ENCODE measurements at places on chromosomes 11 and 22. TPM values are rescaled to one million over a fixed set of nuclear protein-coding genes. Genes with fewer than 3 reads are reported as not detected.

DNA sequence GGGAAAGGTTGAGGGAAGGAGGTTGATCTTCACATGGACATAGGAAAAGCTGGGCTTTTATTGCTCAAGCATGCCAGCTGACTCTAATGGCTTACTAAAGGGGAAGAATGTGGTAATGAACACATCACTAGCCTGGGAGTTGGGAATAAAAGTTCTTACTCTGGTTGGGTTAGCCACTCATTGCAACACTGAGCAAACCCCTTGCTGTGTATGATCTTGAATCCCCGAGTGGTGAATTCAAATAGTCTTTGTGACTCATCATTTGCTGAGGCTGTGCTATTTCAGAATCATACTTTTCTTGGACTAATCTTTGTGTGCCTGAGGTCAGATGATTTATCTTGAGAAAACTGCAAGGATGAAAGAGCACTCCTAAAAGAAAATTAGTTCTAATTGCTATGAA is 304.1 kb upstream of the ANO5 start:
- no peak overlapping the region for H3K27ac ChIP-seq
- no peaks in the 10 kb centered on the region for H3K27me3 ChIP-seq
- H3K4me1 ChIP-seq, result no peaks in the 10 kb centered on the region
- DNase-seq, result no peak
- H3K36me3 ChIP-seq, result no peaks in the 10 kb centered on the region
- no peak overlapping the region for H3K4me3 ChIP-seq

DNA sequence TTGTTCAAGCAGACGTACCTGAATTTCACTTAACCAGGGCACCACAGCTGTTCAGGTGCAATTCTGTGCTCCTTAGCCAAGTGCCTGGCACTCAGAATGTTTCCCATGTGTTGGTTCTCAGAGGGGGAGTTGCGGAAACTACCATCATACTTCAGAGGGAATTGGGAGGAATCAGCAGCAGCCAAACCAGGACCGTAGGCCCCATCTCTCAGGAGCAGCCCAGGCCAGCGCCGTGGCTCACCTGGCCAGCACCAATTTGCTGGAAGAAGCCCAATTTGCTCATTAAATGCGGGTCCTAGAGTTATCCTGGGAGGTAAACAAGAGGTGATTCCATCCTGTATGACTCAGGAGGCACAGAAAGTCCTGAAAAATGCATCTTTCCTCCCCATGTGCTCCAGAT is 435.4 kb downstream of the BRD1 start:
- no peak for DNase-seq
- no peaks in the 10 kb centered on the region for H3K27me3 ChIP-seq
- no peaks in the 10 kb centered on the region for H3K36me3 ChIP-seq
- H3K27ac ChIP-seq, result no peak overlapping the region

GRCh38 chr22:18063306-18063705 is 14.5 kb upstream of the PEX26 start:
- DNase-seq, result no peak
- H3K4me3 ChIP-seq, result no peak overlapping the region
- H3K36me3 ChIP-seq, result no peaks in the 10 kb centered on the region
- H3K27me3 ChIP-seq, result no peaks in the 10 kb centered on the region
- no peaks in the 10 kb centered on the region for H3K4me1 ChIP-seq

DNA sequence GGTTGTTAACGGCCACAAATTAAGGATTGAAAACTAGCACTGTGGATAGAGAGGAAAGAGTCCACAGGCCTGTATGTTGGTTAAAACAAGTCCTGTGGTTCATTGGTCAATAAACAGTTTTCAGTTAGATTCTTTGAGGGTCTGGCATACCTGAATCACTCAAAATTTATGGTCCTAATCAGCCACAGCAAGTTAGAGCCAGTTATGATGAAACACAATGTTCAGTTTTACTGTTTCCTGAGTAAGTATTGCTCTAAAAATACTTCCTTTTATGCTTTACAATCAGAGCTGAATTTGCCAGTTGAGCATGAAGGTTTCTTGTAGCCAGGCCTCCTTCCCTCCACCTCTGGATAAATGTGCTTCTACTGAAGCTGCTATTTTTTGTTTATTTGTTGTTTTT is 12.9 kb upstream of the CAT start:
- H3K4me1 ChIP-seq, result no peaks in the 10 kb centered on the region
- no peaks in the 10 kb centered on the region for H3K36me3 ChIP-seq
- H3K4me3 ChIP-seq, result no peak overlapping the region
- no peak overlapping the region for H3K27ac ChIP-seq

POU2AF2 gene
- total RNA-seq, result not detected

GRCh38 chr11:62169448-62169847 is 20.6 kb upstream of the SCGB1D1 start:
- H3K27me3 ChIP-seq, result peaks cover 32% of the 10 kb centered on the region
- H3K36me3 ChIP-seq, result no peaks in the 10 kb centered on the region

GRCh38 chr11:3855808-3856491 is 486 bp downstream of the STIM1 start:
- H3K27ac ChIP-seq, result peak overlapping the region; percentile 96
- H3K27me3 ChIP-seq, result no peaks in the 10 kb centered on the region
- H3K36me3 ChIP-seq, result no peaks in the 10 kb centered on the region
- H3K4me1 ChIP-seq, result peaks cover 46% of the 10 kb centered on the region

P2RX3 gene
- 0.47 TPM for total RNA-seq

All from heart right ventricle (tissue), 16 donors.